ENCODE measurements at places on chromosomes 5 and 9.

DNA sequence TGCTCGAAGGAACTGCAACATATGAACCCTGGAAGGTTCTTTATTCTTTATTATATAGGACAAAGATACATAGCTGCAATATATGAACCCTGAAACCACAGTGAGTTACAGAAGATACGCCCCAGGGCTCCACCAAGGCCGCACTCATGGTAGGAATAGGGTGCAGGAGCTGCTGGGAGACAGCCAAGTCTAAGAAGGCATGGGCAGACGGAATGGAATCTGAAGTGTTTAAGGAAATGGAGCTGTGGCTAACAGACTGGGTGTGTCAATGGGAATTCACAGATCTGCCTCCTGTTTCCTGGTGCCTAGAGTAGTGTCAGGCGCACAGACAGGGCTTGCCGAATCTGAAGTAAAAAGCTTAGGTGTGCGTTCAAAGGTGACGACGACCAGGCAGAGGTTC lies 286.4 kb downstream of the DENND1A start:
- DNase-seq = no peak

GRCh38 chr9:108083160-108083750 lies 593.7 kb upstream of the KLF4 start:
- no peak for DNase-seq

DNA sequence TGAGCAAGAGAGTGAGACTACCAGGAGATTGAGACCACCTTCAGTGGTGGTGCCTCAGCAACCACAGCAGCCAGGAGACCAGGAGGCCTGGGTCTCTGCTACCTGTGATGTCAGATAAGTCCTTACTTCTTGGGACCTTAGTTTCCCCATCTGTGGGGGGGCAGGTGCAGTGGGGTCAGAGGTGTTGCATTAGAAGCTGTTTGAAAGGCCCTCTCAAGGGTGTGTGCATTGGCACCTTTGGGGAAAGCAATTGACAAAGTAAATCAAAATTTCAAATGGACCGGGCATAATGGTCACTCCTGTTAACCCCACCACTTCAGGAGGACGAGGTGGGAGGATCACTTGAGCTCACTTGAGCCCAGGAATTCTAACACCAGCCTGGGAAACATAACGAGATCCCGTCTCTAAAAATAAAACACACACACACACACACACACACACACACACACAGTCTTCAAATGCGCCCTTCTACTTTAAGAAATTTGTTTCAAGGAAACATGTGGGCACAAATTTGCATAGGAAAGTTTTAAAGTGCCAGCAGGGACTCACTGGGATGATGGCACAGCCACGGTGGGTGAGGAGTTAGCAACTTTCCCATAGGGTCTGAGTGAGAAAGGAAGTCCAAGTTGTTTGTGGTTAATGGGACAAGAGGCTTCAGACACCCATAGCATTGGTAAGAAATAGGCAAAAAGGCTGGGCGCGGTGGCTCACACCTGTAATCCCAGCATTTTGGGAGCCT lies 1.3 kb upstream of the AK1 start:
- no peak for DNase-seq

DNA sequence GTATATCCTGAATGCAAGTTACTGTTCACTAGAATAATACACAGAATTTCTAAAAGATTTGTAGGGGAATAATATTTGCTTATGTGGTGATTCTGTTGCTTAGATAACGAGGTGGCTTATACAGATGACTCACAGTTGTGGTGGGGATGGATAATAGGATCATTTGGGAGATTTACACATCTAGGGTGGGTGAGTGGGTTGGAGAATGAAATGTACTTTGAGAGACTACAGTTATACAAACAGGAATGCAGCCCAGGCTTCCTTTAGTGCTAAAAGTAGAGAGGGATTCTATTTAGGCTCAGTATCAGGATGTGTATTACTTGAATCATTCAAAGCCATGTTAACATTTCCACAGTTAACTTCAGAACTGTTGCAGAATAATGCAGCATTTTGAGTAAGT lies 1.8 kb downstream of the CTXN3 start:
- no peak for DNase-seq

DNA sequence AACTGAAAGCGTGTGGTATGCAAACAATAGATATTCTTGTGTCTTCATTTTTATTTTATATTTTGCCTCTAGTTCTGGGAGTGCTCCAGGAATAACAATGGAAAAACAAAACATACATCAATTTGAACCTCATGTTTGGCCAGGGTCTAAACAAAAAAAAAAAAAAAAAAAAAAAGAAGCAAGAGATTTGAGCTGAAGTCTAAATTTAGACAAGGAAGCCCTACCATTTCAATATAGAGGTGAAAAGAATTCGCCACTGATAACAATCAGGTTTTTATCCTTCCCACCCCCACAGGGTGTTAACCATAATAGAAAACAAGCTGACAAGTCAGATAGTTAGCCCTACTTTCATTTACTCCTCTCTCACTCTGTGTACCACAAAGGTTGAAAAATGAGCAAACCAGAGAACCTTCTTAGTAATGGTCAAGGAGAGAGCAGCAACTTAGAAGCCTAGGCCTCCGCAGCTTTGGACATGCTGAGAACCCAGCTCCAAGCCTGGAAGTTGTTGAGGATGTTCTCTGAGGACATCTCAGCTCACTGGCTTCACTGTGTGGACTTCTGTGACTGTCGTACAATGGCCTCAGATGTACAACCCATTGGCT lies 118.2 kb upstream of the HMHB1 start:
- no peak for DNase-seq

DNA sequence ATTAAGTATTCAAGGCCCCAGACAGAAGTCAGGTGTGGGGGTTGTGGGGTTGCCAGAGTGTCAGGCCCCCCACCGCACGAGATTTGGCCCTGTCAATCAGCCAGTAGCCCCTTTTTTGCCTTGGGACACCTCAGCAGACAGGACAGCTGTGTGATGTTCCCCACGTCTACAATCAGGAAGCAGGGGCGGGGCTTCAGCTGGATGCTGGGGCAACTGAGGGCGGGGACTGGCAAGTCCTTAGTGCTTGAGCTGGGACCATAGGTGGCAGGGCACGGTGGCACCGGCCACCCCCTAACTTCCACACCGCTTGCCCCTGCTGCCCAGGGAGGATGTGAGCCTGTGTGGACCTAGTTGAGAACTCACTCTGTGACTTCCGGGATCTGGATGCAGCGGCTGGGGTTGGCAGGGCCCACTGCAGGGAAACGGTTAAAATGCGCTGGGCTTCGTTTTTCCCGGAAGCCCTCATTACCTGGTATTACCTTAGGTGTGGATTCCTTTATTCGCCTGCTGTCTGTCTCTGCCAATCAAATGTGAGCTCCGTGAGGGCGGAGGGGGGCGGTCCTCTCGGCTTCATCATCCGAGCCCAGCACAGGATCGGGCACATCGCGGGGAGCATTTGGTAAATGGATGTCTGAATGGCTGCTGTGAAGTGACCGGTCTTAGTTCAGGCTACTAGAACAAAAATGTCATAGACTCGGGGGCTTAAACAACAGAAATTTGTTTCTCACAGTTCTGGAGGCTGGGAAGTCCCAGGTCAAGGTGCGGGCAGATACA lies 7.5 kb upstream of the GTF3C5 start:
- DNase-seq = no peak

- no peak for DNase-seq
Observed at GRCh38 chr9:115068031-115068430, 49.9 kb downstream of the TNC start.

DNA sequence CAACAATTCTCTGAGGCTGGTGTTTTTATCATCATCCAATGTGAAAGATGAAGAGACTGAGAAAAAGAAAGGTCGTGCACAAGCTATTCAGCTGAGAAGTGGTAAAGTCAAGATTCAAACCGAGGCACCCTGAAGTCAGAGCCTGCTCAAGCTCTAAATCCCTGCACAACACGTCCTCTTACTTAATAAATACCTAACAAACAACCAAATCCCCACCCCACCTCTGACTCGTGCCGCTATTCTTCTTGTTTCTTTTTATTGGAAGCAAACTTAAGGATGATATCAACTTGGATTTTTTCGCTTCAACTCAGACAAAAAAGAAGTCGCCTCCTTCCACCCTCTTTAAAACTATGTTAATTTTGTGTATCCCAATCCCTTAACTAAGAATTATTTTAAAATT lies 140.2 kb downstream of the CEP120 start:
- DNase-seq = no peak

DNA sequence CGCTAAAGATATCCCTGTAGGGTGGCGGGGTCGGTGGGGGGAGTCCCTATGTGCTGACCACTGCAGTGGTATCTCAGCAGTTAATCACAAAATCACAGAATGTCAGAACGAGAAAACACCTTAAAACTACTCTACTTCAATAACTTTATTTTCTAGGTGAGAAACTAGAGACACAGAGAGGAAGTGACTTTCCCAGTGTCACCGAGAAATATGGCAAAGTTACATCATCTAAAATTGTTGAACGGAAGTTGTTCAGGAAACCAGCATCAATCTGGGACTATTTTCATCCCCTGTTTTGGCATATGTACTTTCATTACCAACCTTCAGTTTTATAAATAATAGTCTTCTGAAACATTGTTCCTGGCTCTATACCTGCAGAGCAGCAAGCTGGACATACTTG lies 384.0 kb downstream of the SPOCK1 start:
- DNase-seq = no peak

DNA sequence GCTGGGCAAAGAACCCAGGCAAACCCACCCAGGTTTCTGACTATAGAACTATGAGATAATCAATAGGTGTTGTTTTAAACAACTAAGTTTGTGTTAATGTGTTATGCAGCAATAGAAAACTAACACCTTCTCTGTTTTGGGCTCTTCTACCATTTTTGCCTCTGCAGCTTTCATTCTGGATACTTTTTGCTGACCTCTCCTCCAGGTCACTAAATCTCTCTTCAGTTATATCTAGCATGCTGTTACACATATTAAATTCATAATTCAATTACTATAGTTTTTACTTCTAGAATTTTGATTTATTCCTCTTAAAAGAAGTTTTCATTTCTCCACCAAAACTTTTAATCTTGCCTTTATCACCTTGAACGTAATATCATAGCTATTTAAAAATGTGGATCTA lies 17.2 kb downstream of the MAPK9 start:
- no peak for DNase-seq

- peak; percentile 60 for DNase-seq
Observed at GRCh38 chr9:121662891-121663580, 11.6 kb downstream of the DAB2IP start.

DNA sequence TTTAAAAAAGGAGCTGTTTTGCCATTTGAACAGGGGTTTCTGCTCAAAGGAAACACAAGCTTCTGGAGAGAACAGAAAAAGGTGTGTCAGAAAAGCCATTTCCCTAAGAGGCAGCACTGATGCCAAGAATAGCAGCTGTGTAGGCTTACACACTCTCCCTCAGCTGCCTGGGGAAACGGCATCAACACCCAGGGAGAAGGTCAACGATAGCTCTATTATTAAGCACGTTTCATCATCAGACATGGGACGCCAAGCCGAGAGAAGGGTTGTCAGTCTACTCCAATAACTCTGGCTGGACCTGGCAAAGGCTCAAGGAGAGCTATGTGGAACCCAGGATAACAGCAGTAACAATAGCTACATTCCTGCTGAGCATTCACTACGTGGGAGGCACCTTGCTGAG lies 314.2 kb downstream of the CDK5RAP2 start:
- DNase-seq = no peak

- DNase-seq = no peak
Observed at GRCh38 chr9:91044354-91044753, 242.7 kb downstream of the SYK start.

GRCh38 chr9:3323714-3324113 lies 202.1 kb downstream of the RFX3 start:
- no peak for DNase-seq

DNA sequence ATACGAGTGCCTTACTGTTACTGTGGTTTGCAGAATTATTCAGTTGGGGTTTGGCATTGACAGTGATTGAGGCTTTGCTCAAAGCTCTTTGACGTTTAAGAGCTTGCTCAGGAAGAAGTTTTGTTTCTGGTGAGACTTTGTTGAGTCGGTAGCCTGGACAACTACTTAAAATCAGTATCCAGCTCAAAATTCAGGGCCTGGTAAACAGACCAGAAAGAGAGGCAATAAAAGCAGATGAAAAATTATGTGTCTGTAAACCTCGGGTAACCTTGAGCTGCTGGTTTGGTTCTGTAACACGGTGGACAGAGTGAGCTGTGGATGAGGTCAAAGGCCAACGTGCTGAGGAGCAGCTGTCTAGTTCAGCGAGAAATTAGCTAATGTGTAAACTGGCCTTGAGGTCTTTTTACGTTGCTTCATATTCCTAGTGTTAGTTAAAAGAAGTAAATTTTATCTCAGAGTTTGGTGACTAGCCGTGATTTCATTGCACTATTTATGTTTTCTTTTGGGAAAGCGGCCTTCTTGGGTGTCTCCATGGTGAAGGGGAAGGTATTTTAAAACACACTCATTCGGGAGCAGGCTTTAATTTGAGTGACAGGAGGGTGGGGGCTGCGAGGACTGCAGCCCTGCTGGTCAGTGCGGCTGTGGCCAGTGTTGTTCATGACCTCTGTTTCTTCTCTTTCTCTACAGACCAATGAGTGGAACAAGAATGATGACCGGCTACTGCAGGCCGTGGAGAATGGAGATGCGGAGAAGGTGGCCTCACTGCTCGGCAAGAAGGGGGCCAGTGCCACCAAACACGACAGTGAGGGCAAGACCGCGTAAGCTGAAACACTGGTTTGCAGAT lies 82.0 kb upstream of the TTC23L start:
- no peak for DNase-seq

DNA sequence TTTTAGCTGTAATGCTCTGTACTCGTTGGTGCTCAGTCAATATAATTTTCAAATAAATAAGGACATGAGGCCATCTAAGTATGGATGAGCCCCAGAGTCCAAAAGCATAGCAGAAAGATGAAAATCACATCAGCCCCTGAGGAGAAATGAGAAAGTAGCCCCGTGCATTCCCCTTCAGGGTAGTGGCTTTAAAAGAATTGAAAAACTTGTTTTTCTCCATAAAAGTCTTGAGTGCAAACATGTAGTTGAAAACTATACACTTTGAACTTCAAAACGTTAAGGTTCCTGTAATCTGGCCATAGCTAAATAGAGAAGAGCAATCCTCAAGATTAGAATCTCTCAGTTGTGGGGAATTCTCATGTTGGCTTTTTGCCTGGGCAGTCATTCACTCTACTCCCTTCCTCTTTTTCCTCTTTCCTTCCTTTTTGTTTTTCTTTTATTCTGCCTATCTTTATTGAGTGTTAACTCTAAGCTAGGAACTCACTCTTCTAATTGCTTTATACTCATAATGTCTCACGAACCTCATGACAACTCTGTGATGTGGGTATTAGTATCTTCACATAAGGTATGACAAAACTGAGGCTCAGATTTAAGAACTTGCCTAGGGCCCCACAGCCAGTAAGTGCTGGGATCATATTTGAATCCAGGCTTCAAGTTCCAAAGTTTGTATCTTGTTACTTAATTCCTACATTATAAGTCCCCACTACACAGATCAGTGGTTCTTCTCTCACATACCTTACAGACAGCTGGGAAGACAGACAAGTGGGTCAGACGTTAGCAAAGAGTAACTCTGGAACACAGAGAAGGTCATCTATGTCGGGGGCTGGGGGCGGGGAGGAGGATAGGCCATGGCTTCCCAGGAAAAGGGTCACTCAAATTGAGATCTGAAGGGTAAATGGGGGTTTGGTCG lies 46.4 kb upstream of the ABCA1 start:
- DNase-seq = no peak

All from posterior vena cava (tissue), 2 donors.